Activated naive CD4-positive, alpha-beta T cell treated with anti-CD3 and anti-CD28 coated beads, Interleukin-2, amount 50 U/mL, for 16 hours (primary cell): ENCODE measurements at places on chromosomes 5 and 9.

GRCh38 chr9:98146101-98146991 is 27.3 kb upstream of the TRIM14 start:
- no peak for DNase-seq

GRCh38 chr5:119996128-119996527 is 366.8 kb downstream of the FAM170A start:
- no peak for DNase-seq

GRCh38 chr5:107764976-107765804 is 94.5 kb upstream of the EFNA5 start:
- DNase-seq, result no peak

GRCh38 chr9:116064970-116065369 is 88.6 kb upstream of the PAPPA start:
- DNase-seq, result no peak

DNA sequence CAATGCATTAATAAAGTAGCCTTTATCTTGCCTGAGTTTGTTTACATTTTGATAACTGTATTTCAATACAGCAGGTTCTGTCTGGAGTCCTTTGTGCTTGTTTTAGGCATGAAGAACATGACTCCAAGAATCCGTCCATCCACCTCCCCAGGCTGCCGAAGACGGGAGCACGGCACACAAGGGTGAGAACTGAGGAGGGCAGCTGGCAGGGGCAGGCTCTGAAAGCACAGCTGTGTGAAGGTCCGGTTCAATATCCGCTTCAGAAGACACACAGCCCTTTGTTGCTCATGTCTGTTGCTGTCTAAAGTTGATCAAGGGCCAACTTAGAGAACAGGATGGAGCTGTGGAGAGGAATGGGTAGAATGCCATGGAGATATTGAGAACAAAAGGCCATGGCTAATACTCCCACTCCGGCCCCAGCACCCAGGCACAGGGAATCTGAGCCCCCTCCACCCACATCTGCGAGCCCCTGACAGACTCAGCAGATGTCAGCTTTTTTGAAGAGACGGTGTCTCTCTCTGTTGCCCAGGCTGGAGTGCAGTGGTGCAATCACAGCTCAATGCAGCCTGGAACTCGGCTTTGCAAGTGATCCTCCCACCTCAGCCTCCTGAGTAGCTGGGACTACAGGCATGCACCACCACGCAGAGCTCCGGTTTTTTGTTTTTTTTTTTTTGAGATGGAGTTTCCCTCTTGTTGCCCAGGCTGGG is 58.5 kb upstream of the GNE start:
- DNase-seq, result no peak

GRCh38 chr5:151464101-151464500 is 16.7 kb downstream of the SLC36A1 start:
- DNase-seq, result no peak

DNA sequence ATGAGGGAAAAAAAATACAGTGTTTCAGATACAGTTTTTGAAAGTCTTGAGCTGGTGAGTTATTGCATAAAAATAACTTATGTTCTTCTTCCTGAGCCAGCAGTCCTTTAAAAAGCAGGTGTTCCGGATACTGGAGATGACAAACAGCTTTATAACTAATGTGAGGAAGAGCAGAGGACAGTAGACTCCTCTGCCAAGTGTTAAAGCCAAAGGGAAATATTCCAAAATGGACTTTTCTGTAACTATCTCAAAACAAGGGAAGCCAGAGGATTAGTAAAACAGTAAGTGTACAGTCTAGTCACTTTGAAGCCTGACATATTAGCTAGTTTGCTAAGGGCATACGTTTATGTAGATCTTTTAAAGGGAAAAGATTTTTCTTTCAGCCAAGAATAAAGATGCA is 11.0 kb upstream of the SNCAIP start:
- no peak for DNase-seq

DNA sequence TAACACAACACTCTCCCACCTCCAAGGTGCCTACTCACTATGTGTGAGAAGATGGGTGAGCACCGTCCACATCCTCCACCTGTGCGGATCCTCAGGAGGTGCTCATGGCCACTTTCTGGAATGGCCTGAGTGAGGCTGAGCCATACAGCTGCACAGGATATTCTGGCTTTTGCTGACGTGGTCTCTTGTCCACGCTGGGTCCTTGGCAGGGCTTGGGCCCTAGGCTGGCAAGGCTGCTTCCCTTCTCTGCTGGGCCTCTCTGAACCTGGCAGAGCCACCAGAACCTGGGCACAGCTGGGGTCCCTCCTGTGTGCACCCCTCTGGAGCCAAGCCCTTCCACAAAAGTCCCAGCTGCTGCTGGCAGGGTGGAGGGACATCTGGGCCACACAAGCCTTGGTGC is 56.4 kb upstream of the IER5L start:
- DNase-seq, result no peak

DNA sequence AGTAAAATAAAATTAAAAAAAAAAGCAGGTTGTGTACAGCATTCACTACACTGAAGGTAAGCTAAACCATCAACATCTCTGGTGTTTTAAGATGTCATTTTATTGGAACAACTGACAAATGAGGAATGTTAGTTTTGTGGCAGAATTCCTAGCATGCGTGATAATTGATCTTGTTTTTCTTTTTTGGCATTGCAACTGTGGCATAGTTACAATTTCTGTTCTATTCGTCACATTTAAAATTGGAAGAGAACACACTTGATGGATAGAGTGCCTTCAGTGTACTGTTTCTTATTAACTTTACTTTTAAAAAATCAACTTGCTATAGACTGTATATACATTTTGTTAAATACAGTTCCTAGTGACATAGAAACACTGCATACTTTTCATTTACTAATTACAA is 43.6 kb upstream of the TNFSF15 start:
- no peak for DNase-seq
